ENCODE measurements at places on chromosomes 4 and X.

- peak; percentile 76 for DNase-seq
Measured at GRCh38 chr4:54091637-54092404, 8.1 kb upstream of the GSX2 start.

DNA sequence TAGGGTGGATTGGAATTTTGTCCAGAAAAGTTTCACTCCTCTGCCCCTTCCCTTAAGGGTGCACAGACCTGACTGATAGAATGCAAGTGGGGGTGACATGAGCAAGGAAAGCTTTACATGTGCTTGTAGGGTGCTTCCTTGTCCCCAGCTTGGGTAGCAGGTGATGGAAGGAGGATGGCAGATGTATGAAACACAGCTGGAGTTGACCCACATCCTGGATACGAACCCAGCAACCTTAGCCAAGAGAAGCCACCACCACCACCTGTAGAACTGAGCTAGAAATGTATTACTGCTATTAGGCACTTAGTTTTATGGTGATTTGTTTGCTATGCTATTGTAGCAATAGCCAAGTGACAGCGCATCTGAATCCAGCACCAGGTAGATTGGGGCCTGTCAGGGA lies 227.4 kb downstream of the HS3ST1 start:
- DNase-seq: no peak

DNA sequence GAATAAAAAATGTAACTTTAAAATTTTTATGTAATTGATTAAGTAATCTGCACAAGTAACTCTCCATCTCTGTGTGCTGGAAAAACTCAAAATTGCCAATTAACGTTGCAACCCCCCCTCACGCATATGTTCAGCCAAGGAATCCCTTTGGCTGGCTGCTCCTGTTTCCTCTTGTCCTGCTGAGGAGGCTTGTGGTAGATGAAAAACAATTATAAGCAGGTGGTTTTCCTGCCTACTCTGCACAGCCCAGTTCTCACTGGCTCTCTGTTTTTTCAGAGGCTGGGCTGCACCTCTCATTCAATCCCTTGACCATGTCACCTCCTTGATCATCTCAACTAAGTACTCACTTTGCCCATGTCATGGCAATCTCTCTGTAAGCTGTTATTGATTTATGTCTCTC lies 1068.4 kb downstream of the ARAP2 start:
- DNase-seq: no peak

- no peak for DNase-seq
Measured at GRCh38 chrX:129695535-129695934, 40.8 kb upstream of the APLN start.

DNA sequence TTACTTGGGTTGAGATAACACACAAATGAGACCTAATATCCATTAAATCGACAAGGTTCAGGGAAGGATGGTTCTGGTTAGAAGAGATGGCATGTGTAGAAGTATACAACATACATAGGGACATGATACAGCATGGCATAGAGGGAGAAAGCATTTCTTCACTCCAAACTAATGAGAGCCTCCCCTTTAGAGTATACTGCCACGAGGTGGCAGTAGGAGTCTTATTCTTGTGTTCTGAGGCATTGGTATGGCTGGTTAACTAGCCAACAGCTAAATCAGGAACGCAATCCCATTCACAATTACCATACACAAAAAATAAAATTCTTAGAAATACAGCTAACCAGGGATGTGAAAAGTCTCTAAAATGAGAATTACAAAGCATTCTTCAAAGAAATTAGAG lies 29.1 kb upstream of the TRO start:
- peak; percentile 34 for DNase-seq

DNA sequence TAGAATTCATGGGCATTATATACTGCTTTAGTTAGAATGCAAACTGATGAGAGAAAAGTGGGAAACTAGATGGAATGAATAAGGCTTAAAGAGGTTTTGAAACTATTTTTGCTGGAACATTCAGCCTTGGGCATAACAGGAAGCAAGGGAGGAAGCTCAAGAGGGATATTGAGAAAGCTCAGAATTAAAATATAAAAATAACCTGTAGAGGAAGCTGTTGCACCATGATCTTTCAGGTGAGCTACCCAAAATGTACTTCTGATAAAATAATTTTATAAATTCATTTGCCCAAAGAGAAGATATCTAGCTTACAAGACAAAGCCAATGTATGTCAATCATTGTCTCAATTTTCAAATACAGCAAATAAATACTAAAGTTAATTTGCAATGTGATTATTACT lies 11.3 kb downstream of the GC start:
- DNase-seq: no peak

- DNase-seq: no peak
Measured at GRCh38 chr4:120865985-120866384, 56.5 kb downstream of the PRDM5 start.

DNA sequence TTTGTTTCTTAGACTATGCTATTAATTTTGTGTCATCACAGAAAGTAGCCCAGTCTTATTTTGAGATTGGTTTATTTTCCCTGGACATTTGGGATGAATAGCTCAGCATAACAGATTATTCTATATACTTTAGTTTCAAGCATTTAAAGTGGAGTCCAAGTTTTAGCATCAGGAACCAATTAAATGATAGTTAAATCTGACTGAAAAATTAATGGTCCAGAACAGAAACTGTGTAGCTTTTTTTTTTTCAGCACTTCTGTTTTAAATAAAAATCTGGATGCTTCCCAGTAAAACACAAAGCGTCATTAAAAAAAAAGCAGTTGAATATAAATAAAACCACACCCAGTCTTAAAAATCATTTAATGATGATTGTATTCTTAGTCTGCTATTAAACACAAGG lies 59.4 kb upstream of the PITX2 start:
- DNase-seq: no peak

DNA sequence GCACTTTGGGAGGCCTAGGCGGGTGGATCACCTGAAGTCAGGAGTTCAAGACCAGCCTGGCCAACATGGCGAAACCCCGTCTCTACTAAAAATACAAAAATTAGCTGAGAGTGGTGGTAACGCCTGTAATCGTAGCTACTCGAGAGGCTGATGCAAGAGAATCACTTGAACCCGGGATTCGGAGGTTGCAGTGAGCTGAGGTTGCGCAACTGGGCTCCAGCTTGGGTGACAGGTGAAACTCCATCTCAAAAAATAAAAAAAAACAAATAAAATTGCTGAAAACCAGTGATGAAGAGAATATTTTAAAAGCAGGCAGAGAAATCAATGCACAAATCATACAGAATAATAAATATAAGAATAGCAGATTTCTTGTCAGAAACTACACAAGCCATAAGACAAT lies 129.3 kb downstream of the SLIT2 start:
- DNase-seq: no peak

- no peak for DNase-seq
Measured at GRCh38 chr4:141642711-141643110, 6.3 kb downstream of the IL15 start.

- DNase-seq: no peak
Measured at GRCh38 chr4:122532766-122533165, 76.2 kb upstream of the IL2 start.

DNA sequence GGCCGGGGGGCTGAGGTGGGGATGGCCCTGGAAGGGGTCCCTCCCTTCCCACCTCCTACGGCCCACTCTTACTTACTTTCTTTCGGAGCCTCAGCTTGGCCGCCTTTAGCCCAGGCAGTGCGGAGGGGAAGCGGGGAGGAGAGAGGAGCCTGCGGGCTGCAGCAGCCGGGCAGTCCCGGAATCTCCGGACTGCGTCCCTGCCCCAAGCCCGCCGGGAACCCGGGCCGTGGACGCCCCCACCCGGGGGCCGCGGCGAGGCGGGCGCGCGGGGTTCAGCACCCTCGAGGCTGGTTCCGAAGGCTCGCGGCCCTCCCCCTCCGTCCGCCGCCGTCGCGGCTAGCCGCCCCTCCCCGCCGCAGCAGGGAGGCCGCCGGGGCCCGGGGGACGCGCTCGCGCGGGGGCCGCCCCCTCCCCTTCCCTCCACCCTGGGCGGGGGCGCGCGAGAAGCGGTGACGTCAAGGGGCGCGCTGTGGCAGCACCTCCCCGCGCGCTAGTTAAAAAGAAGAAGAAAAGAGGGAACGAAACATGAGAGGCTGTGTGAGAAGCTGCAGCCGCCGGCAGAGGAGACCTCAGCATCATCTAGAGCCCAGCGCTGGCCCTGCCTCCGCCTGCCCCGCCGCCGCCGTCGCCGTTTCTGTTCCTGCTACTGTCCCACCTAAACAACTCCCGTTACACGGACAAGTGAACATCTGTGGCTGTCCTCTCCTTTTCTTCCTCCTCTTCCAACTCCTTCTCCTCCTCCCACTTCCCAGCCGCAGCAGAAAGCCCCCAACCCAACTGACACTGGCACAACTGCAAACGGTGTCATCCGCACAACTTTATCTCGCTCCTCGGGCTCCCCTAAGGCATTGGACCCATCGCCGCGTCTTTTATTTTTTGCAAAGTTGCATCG lies at the start of gene HHIP:
Gene HHIP (plus strand): TSS at position 526 of the 892 bp plus-strand sequence. CDS start 520 bp downstream, outside the sequence.
- peak; percentile 17 for DNase-seq

- no peak for DNase-seq
Measured at GRCh38 chr4:119084513-119084912, 51.1 kb upstream of the MYOZ2 start.

GRCh38 chrX:137424679-137425078 lies 141.2 kb upstream of the ZIC3 start:
- DNase-seq: no peak

GRCh38 chr4:8725845-8726244 lies 133.3 kb downstream of the CPZ start:
- DNase-seq: no peak

GRCh38 chr4:153916273-153916755 lies 127.4 kb upstream of the SFRP2 start:
- no peak for DNase-seq

GRCh38 chrX:12999422-12999821 lies 24.5 kb downstream of the TMSB4X start:
- DNase-seq: peak; percentile 22

DNA sequence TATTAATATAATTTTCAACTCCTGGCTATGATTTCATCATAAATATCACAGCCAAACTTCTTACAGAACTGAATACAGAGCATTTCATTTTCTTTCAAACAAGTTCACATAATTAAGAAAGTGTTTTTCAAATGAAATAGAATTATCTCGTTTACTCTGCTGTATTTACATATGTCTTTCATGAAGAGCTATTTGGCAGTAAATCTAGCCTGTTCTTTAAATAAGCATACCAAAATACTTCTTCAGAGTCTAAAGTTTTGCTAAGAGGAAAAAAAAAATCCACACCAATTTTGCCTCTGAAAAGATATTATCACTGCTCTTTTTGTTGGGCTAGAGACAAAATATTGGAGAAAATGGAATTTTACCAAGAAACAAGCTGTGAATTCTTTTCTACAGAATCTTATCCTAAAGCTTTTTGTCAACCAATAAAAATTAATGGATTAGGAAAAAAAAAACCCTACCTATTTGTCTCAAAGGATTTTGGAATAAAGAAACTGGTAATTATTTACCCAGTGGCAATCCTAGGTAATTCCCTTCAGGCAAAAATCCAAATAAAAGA lies 287.9 kb upstream of the NR3C2 start:
- no peak for DNase-seq

GRCh38 chr4:66640233-66640990 lies 904.9 kb downstream of the CENPC start:
- no peak for DNase-seq

- DNase-seq: no peak
Measured at GRCh38 chr4:156615066-156615531, 356.5 kb downstream of the PDGFC start.

DNA sequence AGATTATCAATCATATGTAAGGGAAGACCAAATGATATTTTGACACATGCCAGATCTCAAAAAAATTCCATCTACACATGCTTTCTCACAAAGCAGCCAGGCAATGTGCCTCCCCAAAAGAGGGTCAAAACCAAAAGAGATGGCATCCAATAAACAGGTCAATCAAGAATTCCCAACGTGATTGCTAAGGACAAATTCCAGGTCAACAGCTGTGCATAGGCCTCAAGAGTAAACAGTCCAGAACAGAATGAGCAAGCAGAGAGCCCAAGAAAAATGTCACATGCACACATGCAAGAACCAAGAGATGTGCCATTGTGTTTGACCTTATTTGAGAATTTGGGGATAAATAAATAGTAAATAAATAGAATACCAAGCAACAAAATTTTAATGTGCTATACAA lies 136.7 kb downstream of the APBB2 start:
- no peak for DNase-seq

GRCh38 chrX:7086384-7086783 lies 61.1 kb upstream of the STS start:
- DNase-seq: no peak

GRCh38 chrX:13428053-13428786 lies 108.4 kb upstream of the ATXN3L start:
- DNase-seq: no peak

- no peak for DNase-seq
Measured at GRCh38 chr4:69984030-69984443, 11.7 kb upstream of the STATH start.

GRCh38 chr4:111537871-111538270 lies 607.4 kb upstream of the FAM241A start:
- DNase-seq: no peak

GRCh38 chr4:173252024-173252935 lies 81.9 kb downstream of the HMGB2 start:
- DNase-seq: no peak

GRCh38 chr4:89269121-89269666 lies 38.4 kb downstream of the GPRIN3 start:
- no peak for DNase-seq

DNA sequence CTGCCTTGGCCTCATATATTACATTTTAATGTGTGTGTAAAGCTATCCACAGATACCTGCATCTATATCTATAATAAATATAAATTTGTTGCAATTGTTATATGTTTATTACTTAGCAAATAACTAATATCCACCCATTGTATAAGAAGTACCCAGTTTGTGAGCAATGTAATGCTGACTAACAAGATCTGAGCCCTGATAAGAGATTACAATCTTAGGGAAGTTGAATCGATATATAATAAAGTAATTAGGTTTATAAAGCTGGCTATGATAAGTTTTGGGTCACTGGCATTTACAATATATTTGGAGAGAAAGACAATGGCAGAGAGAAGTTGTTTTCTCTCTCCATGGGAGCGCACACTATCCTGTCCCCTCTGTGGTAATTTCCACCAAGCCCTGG lies 280.6 kb downstream of the NR3C2 start:
- no peak for DNase-seq

- DNase-seq: no peak
Measured at GRCh38 chr4:82499738-82500434, 61.9 kb downstream of the TMEM150C start.

GRCh38 chr4:4995103-4995907 lies 24.0 kb downstream of the CYTL1 start:
- DNase-seq: peak; percentile 21

- DNase-seq: no peak
Measured at GRCh38 chrX:133171962-133172708, 46.0 kb downstream of the TFDP3 start.

DNA sequence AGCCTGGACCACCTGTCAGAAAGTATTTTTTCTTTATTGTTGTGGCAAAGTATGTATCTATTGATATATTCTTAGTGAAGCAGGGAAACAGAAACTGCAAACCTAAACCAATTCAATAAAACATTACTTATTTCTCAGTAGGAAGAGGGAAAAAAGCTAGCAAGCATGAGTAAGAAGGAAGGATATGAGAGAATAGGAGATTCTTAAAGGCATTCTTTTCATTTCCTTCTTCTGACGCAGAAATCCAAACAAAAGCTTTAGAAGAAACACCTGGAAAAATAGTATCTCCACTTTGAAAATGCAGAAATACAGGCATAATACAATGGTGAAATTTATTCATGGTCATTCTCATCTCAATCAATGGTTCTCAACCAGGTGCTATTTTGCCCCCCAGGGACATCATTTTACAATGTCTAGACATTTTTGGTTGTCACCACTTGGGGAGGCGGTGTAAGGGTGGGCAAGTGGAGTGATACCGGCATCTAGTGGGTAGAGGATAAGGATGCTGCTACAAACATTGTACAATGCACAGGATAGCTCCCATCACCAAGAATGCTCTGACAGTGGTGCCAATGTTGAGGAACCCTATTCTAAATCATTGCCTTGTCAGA lies 21.7 kb upstream of the ATXN3L start:
- DNase-seq: no peak
